ENCODE measurements at places on chromosomes 6 and 20. TPM values are rescaled to one million over a fixed set of nuclear protein-coding genes. Genes with fewer than 3 reads are reported as not detected.

DNA sequence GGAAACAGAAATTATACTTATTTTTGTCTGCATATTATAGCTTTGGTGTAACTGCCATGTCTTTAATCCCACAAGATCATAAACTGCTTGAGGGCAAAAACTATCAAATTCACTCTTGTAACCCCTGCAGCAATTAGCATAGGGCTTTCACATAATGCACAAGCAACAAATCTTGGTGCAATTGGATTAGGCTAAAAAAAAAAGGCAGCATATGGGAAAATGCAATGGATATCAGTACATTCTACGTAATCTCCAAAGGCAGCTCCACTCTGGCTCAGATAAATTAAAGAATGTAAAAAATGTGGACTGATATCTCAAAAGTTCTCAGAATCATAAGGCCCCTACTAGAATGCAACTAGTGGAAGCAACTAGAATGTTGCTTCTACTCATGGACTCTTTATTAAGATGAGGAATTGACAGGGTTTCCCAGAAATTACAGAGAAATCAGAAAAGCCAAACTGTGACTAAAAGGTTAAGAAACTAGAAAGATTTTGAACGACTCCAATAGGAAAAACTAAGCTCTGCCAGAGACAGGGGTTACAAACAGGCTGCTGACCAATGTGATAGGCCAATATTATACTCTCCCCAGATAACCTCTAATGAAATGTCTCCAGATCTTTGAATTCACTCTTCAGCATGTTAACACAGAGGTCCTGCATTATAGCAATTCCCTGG is 55.0 kb downstream of the FILIP1 start:
- ATAC-seq, result no peak

DNA sequence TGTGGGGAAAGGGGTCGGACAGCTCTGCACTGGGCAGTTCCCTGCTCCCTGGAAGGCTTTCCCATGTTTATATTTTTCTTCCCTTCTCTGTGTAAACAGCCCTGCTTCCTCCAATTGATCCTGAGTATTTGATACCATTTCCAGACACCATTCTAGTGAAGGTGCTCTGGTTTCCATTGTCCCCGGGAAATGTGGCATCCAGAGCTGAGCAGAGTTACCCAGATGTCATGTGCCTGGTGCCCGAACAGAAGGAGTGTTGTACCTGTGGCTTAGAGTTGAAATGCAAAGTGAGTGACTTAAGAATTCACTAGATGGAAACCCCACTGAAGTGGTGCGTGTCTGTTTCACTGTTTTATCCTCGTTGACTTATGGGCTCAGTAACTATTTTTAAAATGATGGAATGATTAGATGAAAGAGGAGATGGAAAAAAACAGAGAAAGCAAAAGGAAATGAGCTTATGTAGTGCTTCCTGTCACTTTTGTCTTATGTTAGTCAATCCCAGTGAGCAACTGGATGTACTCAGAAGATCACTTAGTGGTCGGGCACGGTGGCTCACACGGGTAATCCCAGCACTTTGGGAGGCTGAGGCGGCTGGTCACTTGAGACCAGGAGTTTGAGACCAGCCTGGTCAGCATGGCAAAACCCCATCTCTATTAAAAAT is 83.8 kb downstream of the SASH1 start:
- ATAC-seq, result no peak

GRCh38 chr6:158660333-158660754 is 10.5 kb downstream of the SYTL3 start:
- ATAC-seq, result peak; percentile 54

DNA sequence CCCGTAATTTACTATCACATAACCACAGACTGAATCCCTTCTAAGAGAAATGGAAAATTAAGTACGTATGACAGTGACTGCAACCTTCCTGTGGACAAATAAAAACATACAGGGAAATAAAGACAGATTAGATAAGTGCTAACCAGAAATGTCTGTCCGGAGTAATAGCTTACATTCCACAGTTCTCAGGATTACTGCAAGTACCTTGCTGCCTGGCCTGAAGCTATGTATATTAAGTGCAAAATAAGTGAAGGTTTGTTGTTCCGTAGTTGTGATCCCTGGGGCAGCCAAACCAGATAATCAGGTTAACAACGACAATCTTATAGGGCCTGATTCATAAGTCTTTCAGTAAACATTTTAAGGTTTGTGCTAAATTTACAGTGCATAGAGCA is 2.8 kb downstream of the NEDD9 start:
- peak; percentile 45 for ATAC-seq

- ATAC-seq, result no peak
These were observed 409.6 kb upstream of the SLC35B3 start for GRCh38 chr6:8844968-8845367.

GRCh38 chr6:24891004-24891403 is 44.8 kb downstream of the RIPOR2 start:
- no peak for ATAC-seq

DNA sequence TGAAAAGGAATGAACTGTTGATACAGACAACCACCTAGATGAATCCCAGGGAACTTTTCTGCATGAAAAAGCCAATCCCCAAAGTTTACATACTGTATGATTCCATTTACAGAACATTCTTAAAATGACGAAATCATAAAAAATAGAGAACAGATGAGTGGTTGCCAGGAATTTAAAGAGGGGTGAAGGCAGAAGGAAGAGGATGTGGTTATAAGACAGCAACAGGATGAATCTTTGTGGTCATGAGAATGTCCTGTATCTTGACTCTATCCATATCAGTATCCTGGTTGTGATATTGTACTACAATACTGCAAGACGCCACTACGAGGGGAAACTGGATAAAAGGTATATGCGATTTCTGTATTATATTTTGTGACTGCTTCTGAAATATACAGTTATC is 70.1 kb upstream of the EMILIN3 start:
- no peak for ATAC-seq

- peak; percentile 41 for ATAC-seq
These were observed 36.8 kb downstream of the ZMYND8 start for GRCh38 chr20:47319517-47320252.

GRCh38 chr6:128290221-128290620 is 230.2 kb downstream of the PTPRK start:
- ATAC-seq, result no peak

DNA sequence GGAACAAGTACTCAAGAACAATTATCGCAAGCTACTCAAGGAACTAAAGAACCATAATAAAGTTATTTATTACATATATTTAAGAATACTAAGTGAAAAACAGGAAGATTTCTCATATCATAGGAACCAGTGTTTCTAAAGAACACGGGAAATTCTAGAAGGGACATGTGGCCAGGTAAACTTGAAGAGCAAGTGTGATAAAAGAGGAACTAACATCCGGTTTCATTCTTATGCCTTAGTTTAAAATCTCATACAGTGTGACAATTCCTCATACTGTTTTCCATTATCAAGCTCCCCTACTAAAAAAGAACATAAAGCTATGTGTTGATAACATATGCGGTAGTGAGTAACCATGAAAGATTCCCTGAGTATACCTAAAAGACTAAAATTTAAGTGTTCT is 163.5 kb upstream of the SHLD1 start:
- no peak for ATAC-seq

DNA sequence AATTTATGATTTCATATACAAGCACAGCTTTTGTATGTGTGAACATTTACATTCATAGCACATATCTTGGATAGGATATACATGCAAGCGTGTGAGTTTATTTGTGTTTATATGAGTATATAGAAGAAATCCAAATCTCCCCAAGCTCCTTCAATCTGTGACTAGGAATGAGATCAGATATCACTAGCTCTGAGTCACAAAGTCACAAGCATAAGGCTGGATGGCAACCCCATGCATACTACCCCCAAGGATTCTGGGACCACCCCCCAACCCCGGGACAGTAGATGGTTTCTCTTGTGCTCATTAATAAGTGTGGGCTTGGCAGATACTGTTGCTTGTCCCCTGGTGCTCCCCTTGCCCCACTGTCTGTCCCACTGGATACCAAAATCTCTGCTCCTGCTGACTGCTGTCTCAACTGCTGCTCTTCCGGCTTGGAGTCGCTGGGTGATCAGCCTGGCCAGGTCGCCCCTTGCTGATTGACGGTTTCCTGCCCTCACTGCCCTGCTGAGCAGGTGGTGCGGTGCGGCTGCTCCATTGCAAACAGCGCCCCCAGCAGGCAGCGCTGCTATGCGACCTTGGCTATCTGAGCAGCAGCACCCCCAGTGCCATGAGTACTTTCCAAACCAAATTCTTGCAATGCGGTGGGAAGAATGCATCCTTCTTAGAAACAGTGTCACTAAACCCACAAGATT is 279.4 kb downstream of the CD83 start:
- ATAC-seq, result peak; percentile 23

GRCh38 chr20:1283522-1284510 is 17.7 kb downstream of the SNPH start:
- no peak for ATAC-seq

DNA sequence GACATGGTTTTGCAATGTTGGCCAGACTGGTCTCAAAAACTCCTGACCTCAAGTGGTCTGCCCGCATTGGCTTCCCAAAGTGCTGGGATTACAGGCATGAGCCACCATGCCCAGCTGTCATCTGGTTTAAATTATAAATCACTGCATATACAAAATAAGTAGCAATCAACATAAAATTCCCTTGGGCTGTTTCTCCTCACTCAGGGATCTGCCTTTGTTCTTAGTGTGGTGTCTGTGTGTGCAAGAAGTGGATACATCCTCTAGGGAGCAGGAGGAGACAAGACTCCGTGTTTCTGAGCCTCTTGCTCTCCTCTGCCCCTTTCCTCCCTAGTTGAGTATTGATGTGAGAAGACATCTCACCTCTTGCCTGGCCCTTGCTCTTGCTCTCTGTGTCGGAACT is 65.2 kb upstream of the ADGRF4 start:
- ATAC-seq, result peak; percentile 82

DNA sequence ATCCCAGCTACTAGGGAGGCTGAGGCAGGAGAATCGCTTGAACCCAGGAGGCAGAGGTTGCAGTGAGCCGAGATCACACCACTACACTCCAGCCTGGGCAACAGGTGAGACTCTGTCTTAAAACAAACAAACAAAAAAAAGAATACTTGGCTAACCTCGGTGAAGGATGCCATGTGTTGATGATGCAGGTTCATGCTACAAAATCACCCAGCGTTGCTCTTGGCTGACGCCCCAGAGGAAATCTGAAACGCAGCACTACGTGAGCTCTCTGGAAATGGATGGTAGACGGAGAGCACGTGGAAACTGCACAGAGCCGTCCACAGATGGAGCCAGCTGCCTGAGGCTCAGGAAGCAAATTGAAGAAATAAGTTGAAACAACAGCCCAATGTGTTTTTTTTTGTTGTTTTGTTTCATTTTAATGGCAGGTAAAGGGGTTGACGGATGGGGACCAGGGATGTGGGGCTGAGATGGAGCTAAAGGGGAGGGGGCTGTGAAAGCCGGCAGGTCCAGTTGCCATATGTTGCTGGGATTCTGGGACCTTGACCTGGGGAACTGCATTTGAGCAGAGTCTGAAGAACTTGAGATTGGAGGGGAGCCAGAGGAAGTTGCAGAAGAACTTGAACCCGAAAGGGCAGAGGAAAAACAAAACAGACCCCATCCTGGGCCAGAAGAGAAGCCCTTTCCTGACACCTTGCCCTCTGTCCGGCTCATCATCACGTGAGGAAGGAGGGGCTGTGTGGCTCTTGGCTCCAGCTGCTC is 12.8 kb upstream of the MANBAL start:
- ATAC-seq, result peak; percentile 80

- ATAC-seq, result no peak
These were observed 39.2 kb downstream of the MAPK14 start for GRCh38 chr6:36066817-36067216.

GRCh38 chr6:135093578-135093977 is 39.0 kb upstream of the HBS1L start:
- ATAC-seq, result no peak

SLC17A9 gene
- total RNA-seq, result 0.76 TPM

HACE1 gene
- total RNA-seq, result 9.0 TPM

XKR7 gene
- total RNA-seq, result not detected

SIRPB1 gene
- total RNA-seq, result 3.5 TPM

SPACA1 gene
- not detected for total RNA-seq

TMEM244 gene
- not detected for total RNA-seq

DUSP15 gene
- total RNA-seq, result 0.64 TPM

MYMX gene
- 0.44 TPM for total RNA-seq

RPS6KA2 gene
- total RNA-seq, result 17.1 TPM

TRIM31 gene
- 0.20 TPM for total RNA-seq
